Stimulated activated CD4-positive, alpha-beta T cell treated with anti-CD3 and anti-CD28 coated beads, Interleukin-2, amount 100 ng/mL, for 24 hours (primary cell): ENCODE measurements at places on chromosomes 7 and 10.

- no peak for DNase-seq
Measured at GRCh38 chr10:129476431-129476830, 9.4 kb downstream of the MGMT start.

DNA sequence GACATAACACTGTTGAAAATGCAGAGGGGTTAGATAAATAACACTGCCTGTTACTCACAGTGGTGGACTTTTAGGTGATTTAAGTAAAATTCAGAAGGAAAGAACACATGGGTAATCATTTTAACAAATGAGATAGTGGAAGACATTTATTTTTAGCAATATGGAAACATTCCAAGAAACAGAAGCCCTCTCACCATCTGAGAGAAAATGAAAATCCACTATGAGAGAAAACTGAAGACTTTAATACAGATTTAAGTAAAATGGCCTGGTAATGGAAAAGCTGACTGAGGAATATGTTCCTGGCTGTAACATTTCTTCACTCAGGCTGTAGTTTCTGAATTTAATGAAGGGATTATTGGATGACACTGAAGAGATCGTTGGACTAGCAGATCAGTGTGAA, 12.1 kb upstream of the ZNF786 start:
- no peak for DNase-seq

DNA sequence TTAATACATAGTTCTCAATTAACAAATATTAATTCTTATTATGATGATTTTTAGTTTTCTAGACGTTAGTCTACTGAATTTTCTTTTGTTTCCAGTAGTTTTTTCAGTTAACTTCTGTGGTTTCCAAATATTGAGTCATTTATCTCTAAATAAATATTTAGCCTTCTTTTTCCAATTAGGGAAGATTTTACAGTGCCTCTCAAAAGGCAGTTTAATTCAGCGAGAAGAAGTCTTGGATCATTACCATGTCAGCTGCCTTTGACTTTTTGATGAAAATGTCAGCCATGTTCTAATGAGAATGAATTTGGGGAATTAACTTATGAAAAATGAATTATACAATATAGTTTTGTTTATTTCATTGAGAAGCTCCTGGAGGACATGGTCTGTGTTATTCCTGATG, 90.0 kb downstream of the CDK14 start:
- DNase-seq: no peak

DNA sequence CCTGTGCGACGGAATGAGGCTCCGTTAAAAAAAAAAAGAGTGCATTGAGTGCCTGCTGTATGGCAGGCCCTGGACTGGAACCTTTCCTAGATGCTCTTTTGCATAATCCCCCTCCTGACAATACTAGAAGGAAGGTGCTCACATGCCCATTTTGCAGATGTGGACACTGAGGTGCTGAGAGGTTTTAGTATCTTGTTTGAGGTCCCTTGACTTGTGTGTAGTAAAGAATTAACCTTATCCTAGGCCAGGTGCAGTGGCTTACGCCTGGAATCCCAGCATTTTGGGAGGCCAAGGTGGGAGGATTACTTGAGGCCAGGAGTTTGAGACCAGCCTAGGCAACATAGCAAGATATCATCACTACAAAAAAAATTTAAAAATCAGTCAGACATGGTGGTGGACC, 46.6 kb downstream of the TMEM130 start:
- DNase-seq: no peak

DNA sequence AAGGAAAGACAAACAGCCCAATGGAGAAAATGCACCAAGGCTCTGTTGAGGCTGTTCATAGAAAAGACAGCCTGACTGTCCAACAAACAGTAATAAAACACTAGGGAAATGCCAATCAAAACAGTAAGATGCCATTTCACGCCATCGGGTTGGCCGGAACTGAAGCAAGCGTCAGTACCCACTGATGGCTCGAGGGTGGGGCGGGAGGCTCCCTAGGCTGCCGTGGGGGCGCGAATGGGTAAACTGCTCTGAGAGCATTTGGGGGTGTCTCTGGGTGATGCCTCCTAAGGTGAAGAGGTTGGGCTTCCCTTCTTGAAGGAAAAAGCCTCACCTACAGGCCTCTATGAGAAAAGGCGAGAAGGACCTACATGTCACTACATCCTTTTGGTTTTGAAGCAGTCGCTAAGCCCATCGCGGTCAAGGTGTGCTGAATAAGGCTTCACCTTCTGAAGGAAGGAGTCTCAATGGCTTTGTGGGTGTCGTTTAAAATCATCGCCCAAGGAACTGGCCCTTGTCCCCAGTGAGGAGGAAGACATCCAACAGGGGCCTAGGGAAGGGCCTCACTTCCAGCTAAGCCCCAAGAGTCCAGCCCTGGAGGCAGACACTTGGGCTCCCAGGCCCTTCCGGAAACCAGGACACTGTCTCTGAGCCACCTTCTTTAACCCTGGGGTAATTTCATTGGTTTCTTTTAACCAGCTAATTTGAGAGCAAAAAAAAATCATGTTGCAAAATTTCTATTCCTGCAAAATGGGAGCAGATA, 98.5 kb upstream of the PPP2R2D start:
- DNase-seq: no peak

GRCh38 chr7:115009736-115010440, 88.0 kb downstream of the MDFIC start:
- DNase-seq: no peak

DNA sequence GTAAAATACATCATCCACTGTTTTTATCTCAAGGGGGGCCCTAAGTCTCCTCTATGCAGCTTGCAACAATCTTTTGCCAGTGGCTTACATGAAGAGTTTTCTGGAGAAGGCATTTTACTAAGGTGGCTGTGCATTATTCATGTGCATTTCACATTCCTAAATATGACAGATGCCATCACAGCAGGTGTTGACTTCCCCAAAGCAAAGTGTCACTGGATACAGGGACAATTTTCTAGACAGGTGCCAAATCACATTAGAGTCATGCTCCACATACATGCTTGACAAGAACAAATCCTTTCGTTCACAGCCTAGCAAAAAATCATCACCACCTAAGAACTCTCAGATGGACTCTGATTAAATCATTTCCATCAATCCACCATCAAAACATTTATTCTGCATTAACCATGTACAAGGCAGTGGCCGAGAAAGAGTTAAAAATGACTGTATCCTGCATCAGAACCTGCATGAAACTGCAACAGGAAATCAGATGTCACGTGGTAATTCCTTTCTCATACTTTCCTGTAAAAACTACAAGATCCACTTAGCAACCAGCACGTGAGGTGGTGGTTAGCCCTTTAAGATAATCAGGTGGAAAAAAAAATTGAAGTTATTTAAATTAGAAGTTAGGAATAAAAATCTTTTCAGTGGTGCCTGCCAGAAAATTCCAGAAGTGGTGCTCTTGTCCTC, 88.2 kb upstream of the AFAP1L2 start:
- peak; percentile 39 for DNase-seq

- peak; percentile 62 for DNase-seq
Measured at GRCh38 chr7:117127585-117128168, 174.4 kb downstream of the ST7 start.

DNA sequence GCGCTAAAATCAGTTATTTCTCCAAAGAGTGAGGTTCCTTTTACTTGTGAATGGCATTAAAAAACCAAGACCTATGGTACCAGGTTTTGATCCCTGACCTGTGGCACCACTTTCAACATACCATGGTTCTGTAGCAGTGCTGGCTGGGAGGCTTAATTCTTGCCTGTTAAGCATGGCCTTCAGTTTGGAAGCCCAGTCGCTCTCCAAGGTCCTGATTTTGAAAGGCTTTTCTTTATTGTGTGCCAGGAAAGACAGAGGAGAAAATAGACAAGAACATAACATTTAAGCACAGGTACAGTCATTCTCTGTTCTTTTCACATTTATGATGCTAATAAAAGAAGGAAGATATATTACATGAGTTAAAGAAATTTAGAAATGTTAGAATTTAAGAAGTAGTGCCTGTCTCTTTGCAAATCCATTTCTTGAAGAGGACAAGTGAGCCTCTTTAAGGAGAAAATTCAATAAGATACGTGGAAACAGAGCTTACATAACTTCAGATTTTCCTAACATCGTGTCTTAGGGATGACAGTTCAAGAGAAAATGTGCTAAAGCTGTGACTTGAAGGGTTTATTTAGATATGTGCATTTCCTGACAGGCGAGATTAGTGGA, 357.6 kb downstream of the DPP6 start:
- no peak for DNase-seq

- peak; percentile 33 for DNase-seq
Measured at GRCh38 chr10:62082729-62083411, 181.4 kb downstream of the ARID5B start.

DNA sequence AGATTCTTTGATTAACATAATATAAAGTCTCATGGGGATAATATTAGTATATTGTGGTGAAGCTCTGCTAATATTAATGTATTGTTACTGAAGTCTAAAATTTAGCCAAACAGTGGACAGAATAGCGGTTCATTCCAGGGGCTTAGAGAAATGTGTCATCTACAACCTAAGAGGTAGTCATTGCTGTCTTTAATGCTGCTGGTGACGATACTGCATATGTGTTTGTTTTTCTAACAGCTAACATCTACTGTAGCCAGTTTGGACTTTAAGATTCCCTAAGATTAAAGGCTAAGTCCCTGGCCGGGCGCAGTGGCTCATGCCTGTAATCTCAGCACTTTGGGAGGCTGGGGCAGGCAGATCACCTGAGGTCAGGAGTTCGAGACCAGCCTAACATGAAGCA, 102.0 kb upstream of the SAMD8 start:
- DNase-seq: no peak

DNA sequence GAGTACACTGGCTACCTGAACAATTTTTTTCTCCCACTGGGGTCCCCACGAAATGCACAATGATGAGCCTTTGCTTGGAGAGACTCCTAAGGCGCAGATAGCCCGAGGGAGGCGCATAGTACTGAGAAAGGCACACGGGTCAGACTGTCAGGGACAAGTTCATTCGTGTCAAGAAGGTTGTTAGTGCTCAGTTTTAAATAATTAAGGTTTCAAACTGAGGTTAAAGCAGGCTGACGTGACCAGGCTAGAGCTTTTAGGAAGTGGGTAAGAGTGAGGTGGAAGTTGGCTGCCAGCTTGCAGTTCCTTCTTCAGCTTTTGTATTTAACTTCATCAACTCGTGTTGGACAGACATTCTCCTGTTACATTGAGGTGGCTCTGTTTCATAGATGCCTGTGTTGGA, 31.6 kb downstream of the RBM33 start:
- no peak for DNase-seq

- DNase-seq: no peak
Measured at GRCh38 chr10:97383159-97383558, 18.0 kb downstream of the RRP12 start.

DNA sequence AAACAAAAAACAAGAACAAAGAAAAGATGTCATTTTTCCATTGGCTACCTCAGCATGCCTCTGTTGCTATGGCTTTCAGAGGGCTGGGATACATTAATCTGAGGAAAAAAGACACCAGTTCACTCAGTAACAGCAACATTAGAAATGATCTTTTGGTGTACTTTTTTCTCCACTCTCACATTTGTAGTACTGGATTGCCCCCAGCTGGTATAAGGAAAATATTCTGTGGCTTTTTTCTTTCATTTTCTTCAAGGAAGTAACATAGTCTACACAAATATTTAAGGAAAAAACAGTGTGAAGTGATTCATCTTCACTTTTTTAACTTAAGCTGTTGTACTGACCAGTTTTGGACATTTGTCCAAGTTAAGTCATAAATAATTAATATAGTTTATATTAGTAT, 482.3 kb downstream of the SORCS1 start:
- no peak for DNase-seq

DNA sequence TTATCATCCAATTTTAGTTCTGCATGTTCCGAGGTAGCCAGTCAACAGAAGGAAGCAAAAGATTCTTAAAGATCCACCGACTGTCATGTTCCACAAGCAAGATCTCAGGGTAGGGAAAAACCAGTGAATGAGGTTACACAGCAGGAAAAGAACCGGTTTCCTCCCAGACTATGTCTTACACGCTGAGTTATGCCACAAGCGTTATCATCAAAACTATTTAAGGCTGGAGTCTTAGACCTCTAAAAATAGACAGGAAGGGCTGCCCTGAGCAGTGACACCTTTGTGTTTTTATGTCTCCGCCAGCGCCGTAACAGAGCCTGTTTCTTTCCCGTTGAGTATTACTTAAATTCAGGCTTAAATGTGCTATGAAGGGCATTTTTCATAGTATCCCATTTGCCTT, 48.3 kb downstream of the PROSER2 start:
- DNase-seq: no peak

GRCh38 chr10:132645247-132645530, 107.6 kb downstream of the INPP5A start:
- DNase-seq: no peak

- DNase-seq: no peak
Measured at GRCh38 chr7:167090-167855, 25.1 kb upstream of the FAM20C start.

GRCh38 chr7:22043367-22043766, 97.7 kb upstream of the CDCA7L start:
- no peak for DNase-seq

- no peak for DNase-seq
Measured at GRCh38 chr10:125133696-125134482, 26.5 kb downstream of the CTBP2 start.

DNA sequence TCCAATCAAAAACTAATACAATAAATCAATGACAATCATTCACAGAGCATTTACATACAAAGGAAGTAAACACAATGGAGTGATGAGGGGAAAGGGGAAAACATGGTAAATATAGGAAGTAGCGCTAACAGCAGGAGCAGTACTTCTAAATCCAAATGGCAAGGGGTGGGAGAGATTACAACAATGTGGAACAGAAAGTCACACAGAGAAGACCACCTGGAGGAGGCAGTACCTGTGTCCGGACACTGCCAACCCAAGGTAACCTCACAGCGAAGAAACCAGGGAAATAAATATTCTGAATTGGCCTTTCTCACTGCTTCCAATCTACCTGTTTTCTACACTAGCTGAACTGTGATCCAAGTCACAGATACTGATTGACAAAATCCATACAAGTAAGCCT, 58.2 kb downstream of the ABI1 start:
- no peak for DNase-seq

GRCh38 chr7:44259547-44260457, 59.0 kb downstream of the YKT6 start:
- DNase-seq: no peak

GRCh38 chr7:27581119-27581518, 81.6 kb downstream of the HIBADH start:
- no peak for DNase-seq

DNA sequence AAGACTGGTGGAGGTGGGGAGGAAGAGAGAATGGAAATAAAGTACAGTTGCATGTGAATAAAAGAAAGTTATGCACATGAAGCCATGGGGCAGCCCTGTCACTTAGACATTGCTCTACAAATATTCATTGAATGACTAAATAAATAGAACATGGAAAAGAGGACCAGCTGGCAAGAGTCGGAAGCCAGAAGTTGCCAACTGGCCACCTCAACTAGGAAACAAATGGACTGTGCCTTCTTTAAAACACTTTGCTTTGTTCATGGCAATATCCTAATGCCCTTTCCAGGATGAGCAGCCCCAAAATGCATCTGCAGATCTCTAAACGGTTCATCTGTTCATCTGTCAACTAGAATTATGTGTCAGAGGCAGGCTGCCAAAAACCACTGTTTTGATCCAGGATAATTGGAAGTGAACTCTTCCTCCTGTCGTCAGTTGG, 157.3 kb downstream of the NOC3L start:
- no peak for DNase-seq
